ENCODE measurements at places on chromosomes 11 and 22.

- DNase-seq = no peak
These were observed 36.1 kb upstream of the HTATIP2 start for GRCh38 chr11:20327377-20327935.

DNA sequence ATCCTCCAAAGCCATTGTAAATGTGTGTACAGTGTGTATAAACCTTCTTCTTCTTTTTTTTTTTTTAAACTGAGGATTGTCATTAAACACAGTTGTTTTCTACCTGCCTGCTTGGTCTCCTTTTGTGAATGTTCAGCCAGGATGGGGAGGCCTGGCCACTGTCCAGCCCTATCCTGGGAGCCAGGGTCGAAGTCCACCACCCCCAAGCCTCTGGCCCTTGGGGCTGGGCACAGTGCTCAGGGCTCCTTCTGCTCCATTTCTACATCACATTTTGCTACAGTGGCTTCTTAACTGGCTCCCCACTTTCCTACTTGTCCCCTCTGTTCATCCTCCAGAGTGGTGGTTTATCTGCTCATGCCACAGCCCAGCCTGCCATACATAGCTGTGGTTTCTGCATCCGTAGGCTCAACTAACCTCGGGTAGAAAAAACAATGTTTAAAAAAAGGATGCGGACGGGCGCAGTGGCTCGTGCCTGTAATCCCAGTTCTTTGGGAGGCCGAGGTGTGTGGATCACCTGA is 2.5 kb upstream of the SMARCB1 start:
- DNase-seq = no peak

GRCh38 chr11:60318726-60319125 is 8.3 kb upstream of the MS4A6E start:
- no peak for DNase-seq

- DNase-seq = peak; percentile 56
These were observed 317.8 kb downstream of the NTM start for GRCh38 chr11:131688048-131688693.

DNA sequence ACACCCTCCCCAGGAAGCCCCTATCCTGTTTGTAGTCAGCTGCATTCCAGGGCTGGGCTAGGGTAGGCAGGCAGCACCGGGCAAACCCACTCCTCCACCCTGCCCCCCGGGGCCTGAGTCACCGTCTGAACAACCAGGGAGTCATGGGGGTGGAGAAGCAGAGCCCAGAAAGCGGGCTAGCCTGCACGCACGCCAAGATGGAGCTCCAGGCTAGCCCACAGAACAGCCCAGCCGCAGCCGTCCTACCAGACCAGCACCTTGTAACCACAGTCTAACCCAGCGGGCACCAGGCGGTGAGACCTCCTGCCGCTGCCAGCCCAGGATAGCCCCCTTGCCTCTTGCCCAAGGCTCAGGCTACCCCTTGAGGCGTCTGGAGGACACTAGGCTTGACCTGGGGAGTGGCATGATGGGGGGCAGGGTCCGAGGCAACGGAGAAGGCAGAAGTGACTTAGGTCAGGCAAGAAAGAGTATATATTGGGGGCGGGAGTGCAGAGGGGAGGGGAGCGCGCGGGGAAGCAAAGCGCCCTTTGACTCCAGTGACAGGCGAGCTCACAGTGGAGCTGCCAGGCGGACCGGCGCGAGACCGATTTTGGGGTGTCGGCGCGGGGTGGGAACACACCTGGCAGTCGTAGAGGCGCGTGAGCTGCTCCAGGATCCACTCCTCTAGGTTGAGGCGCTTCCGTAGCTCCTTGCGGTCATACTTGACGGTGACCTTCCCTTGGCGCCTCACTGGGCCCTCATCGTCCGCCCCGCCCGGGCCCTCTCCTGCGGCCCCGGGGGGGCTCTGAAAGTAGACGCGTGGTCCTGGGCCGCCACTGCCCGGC is 734 bp downstream of the PPP1R14B start:
- DNase-seq = no peak

GRCh38 chr22:49726022-49726681 is 101.5 kb downstream of the BRD1 start:
- DNase-seq = no peak

GRCh38 chr11:104609311-104610085 is 288.8 kb downstream of the CASP12 start:
- DNase-seq = peak; percentile 15

DNA sequence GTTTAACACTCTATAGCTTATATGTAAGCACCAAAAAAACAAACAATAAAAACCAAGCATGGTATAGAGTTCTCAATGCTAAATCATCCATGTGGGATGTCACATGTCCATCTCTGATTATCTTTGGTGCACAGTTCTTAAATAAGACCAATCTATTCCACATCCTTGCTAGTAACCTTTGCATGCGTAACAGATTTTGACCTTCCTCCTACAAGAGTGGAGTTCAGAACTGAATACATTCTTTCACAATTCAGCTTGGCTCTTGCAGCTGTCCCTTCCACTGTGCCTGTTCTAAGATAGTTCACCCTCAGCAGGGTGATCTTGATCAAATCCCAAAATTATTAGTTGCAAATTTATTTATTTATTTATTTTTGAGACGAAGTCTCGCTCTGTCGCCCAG is 21.1 kb downstream of the PRR14L start:
- no peak for DNase-seq

- no peak for DNase-seq
These were observed 69.5 kb upstream of the SORL1-AS1 start for GRCh38 chr11:121522043-121522941.

DNA sequence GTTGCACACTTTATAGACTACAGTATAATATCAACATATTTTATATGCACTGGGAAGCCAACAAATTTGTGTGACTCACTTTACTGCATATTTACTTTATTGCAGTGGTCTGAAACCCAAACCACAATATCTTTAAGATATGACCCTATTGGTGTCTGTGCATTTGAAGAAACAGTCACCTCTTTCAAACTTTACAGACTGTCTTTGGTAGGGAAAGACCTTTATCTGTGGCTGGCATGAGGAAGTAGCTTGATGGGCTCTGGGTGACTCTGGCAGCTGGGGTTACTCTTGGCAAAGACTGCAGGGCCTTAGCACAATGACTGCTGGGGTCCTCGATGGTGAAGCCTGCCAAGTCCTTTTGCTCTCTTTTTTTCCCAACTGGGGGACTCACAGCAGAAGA is 21.3 kb upstream of the ABTB2 start:
- no peak for DNase-seq

DNA sequence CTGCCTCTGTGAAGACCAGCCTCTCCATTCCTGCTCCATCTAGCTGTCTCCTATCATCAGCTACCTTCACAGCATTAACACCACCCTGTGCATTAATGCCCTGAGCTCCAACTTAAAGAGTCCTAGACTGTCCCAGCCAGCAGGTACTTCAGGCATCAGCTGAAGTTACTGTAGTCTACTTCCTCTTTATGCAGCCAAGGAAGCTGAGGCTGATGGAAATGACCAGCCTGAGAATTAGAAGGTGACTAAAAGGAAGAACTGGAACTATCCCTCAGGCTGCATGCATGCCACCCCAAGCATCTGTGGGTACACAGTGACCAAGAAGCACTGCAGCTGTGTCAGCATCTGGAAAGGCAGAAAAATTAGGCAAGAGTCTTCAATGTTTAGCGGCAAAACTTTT is 28.2 kb downstream of the MS4A10 start:
- DNase-seq = no peak

DNA sequence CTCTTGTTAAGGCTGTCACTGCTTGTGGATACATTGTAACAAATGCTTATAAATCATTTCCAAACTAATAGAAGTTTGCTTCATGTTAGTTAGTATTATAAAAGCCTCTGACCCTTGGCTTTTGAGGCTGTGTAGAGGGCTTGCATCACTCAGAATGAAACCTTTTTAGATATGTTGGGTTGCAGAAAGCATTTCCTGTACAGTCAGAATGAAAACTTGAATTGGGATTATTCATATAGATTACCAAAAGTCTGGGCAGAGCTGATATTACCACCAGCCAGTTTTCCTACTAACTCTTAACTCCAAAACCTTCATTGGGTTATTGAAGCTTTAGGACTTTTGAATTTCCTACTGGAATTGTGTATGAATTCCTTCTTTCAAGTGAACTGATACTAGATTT is 12.0 kb downstream of the KMT2A start:
- no peak for DNase-seq

DNA sequence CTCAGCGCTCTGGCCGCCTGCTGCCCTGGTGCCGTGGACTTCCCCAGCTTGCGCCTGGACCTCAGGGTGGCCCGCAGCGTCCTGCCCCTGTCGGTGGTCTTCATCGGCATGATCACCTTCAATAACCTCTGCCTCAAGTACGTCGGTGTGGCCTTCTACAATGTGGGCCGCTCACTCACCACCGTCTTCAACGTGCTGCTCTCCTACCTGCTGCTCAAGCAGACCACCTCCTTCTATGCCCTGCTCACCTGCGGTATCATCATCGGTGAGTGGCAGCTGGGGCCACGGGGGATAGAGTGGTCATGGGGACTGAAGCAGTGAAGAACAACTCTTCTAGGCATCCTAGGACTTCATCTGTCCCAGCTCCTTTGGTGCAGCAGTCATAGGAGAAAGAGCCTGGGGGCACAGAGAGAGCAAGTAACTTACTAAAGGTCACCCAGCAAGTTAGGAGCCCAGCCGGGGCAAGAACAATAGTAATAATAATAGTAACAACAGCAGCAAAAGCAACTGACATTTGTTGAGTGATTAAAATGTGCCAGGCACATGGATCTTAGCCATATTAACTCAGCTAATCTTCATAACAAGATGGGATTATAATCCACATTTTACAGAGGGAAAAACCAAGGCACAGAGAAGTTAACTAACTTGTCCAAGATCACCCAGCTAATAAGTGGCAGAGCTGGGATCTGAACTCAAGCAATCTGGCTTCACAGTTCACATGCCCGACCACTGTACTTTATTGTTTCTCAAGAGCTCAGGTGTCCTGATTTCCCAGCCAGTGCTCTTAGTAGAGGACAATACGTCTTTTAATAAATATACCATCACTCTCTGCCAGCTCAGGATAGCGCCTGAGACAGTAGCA is 1.4 kb downstream of the SLC35C1 start:
- no peak for DNase-seq

GRCh38 chr11:118789501-118790356 is 1.2 kb downstream of the DDX6 start:
- peak; percentile 18 for DNase-seq

DNA sequence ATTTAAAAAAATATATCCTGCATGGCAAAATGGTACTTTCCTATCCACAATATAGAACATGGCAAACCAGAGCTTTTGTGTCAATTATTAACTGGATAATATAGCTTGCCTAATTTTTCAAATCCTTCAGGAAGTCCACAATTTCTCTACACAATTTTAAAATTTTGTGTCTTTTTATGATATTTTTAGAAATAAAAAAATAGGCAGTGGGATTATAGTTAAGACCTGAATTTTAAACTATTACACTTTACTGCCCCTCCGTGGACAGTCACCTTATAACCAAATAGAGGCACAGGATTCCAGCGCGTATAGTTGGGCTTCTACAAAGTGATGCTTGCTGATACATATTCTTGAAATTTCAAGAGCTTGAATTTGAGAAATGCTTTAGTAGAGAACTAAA is 2.1 kb upstream of the DMC1 start:
- peak; percentile 17 for DNase-seq

DNA sequence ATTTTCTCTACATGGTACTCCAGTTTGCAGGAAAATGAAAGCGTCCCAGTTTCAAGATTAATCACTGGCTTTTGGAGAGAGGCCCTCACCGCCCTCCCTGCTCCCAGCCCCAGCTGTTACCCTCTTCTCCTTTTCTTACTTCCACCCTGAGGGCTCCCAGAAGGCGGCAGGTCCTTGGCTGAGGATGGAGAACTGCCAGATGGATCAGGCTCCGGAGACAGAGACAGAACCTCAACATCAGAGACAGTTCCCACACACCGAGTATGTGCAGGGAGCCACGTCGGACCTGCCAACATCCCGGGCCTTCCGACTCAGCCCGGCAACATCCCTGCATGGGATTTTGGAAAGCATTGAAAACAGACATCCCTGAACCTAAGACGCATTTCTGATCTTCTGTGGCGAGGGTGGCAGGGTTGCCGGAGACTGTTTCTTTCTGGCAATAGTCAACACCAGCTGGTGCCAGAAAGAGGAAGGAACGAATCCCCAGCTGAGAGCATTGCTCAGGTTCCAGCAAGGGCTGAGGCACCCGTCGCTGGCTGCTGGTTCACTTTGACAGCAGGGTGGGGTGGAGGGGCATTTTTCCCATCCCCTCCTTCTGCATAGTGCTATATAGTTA is 467.1 kb downstream of the MIAT start:
- DNase-seq = no peak

- no peak for DNase-seq
These were observed 342.5 kb downstream of the NTM start for GRCh38 chr11:131712897-131713296.

- no peak for DNase-seq
These were observed 28.3 kb upstream of the APOA1 start for GRCh38 chr11:116865696-116866095.

DNA sequence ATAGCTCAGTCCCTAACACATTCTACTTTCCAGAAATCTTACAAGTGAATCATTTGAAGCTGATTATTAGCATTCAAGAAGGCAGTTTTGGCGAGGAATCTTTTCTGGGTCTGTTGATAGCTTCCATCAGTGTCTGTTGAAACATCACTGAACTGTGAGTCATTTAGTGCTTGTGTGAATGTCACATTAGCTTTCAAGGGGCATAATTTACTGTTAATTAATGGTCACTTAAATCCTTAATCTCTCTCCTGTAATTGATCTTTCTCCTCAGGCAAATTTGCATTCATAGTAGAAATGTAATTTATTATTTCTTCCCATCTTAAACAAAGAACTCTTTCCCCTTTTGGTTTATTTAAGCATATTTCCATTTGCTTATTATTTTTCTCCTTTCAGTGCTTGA is 2.6 kb downstream of the HTR3B start:
- no peak for DNase-seq

- no peak for DNase-seq
These were observed 28.1 kb downstream of the F2 start for GRCh38 chr11:46747150-46747549.

DNA sequence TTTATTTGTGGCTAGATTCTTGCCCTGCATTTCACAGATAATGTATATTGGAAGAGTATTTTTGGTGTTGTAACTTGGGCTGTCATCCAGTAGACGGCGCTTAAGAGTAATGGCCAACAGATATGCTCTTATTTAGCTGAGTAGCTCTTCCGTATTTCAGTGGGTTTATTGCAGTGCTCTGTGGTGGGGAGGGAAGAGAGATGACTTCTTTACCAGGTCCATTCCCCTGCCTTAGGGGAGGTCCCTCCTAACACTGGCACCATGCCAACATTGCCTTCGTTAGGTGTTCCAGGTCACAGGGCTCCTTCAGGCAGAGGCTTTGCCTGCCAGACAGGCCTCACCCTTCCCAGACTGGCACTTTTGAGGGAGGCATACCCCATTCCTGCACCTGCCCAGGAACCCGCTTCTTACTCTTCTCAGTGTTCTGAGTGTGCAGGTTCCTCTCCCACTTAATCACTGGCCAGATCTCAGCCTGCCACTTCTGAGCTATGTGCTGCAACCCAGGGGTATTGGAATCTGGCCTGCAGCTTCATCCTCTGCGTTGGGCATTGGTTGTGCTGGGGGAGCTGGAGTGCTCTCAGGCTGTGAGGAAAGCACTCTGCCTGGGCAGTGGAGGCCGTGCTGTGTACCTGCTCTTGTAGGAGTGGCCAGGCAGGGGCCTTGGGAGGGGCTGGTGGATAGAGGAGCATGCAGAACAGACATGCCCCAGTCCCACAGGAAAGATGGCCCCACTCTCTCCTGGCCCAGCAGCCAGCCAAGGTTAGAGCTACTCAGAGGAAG is 29.4 kb upstream of the SLN start:
- no peak for DNase-seq

GRCh38 chr22:19448739-19449421 is 1.4 kb upstream of the C22orf39 start:
- no peak for DNase-seq

- DNase-seq = no peak
These were observed 60.5 kb downstream of the SVIP start for GRCh38 chr11:22769081-22769480.

GRCh38 chr11:122751292-122752070 is 86.8 kb upstream of the CRTAM start:
- DNase-seq = no peak
